ENCODE measurements at places on chromosomes 5 and 9.

DNA sequence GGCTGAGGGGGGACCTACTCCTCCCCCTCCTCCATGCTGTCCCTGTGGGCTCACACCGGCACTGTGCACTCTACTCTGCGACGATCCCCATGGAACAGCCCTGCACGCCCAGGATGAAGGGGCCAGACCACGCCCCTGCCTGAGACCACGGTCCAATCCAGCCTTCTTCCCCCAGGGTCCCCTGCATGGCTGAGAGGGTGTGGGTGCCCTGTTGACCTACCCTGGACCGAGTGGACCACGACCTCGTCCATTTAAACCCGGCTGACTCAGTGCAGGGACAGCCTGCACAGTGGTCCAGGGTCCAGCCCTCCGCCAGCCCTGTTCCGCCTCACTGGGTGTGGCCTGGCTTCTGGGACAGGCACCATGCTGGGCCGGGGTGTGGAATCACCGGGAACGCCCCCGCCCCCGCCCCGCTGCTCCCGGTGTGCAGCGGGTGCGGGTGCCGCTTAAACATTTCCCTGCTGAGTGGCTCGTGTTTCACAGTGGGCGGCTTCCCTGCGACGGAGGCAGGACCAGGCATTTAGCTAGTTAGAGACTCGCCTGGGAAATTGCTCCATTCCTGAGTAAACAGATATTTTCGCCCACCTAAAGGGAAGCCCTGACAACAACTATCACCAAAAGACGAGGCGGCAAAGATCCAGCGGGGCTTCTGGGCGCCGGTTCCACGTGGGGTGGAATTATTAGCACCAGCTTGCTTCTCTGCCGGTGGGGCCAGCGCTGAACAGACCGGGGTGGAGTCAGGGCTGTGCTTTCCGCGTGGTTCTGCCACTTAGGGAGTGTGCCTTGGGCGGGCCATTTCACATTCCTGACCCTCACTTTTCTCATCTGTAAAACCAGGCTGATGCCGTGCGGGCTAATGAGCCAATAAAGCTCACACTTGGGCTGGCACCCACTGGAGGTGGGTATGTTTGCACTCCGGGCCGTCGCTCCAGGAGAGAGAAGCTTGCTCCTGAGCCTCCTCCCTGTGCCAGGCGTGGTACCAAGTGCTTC is 22.6 kb downstream of the DBH start:
- DNase-seq: no peak

- DNase-seq: no peak
These were observed 317.4 kb downstream of the ARHGEF28 start for GRCh38 chr5:73943397-73943796.

DNA sequence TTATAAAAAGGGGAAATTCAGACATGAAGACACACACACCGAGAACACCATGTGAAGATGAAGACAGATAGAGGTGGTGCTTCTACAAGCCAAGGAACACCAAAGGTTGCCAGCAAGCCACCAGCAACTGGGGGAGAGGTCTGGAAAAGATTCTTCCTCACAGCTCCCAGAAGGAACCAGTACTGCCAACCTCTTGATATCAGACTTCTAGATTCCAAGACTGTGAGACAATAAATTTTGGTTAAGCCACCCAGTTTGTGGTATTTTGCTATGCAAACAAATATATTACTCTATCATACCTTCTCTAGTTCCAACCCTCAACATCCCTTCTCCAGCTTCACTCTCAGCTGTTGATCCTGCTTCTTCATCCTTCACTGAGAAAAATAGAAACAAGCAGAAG is 451.1 kb downstream of the EBF1 start:
- no peak for DNase-seq

DNA sequence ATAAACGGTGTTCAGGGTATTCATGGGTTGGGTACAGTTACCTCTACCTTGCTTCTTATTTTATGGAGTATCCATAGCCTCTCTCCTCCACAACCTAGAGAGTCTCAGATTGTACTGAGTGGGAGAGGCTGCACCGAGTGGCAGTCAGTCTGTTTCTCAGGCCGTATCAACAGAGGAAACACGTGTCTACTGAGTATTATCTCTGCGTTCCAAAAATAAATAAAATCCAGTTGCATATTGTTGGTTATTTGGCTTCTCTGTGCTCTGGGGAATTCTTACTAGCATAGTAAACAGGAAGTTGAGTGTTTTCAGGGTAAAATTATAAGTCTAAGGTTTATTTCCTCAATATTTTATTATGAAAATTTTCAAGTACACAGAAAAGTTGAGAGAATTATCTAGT is 231.0 kb downstream of the ARHGEF28 start:
- DNase-seq: no peak

GRCh38 chr5:79774855-79775237 is 85.2 kb downstream of the CMYA5 start:
- DNase-seq: no peak

DNA sequence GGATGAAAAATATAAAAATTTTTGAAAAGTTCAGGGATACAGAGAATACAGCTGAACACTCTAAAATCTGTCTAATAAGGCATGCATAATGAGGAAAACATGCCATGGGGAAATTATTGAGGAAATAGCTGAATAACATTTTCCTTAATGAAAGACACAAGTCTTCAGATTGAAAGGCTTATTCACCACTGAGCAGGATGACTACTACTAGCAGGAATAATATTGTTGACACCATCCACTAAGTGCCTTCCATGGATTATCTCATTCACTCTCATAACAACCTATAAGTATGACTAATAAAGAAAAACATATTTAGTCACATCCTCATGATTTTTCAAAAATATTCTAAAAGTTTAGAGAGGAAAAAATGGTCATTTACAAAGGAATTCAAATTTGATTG is 96.7 kb upstream of the FER start:
- no peak for DNase-seq

DNA sequence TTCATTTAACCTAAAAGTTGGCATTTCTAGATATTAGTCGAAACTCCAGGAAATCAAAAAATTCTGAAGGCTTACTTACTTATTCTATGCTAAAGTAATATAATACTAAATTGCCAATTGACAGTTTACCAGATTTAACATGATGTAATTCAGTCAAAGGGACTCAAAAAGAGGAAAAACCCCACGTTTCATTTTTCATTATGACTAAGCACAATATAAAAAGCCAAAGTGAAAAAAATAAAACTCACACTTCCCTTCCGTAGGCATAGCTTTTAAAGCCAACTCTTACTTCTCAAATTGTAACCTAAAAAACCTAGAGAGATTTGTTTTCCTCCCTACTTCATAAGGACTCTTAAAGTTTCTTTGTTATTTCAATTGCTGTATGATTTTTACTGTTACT is 146.6 kb downstream of the RAPGEF6 start:
- DNase-seq: no peak

DNA sequence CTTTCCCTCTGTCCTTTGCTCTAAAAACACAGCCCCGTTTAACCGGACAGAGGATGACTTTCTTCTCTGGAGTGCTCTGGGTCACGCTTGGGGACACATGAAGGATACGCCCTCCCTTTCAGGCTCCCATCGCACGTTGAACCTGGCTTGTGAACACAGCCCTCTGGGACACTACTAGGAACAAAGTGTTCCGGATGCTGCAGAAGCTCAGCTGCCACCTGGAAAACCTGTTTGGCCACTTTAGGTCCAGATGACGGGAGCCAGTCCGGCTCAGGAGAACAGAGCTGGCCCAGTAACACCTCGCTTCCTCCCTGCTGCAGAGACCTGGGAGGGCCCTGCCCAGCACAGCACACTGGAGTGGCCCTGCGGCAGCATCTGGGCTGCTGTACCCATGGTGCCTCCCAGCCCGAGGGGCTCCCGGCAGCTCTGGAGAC is 60.1 kb downstream of the GADD45G start:
- no peak for DNase-seq

GRCh38 chr5:107472620-107473064 is 198.1 kb downstream of the EFNA5 start:
- DNase-seq: no peak

DNA sequence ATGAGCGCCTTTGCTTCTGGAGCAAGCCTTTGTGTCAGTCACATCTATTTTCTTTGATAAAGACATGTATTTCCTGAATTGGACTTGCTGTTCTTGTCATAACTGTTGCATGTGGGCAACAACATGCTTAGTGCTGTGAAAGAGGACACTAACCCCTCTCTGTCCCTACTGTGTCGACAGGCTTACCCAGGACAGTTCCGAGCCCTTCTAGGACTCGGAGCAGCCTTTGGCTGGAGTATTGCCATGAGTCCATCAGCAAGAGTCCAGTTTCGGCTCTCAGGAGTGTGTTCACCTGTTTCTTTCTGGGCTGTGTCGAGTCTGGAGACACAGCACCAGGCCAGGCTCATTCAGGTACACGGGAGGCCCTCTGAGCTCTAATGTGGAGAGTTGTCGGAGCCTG is 36.1 kb upstream of the PHF2 start:
- no peak for DNase-seq

DNA sequence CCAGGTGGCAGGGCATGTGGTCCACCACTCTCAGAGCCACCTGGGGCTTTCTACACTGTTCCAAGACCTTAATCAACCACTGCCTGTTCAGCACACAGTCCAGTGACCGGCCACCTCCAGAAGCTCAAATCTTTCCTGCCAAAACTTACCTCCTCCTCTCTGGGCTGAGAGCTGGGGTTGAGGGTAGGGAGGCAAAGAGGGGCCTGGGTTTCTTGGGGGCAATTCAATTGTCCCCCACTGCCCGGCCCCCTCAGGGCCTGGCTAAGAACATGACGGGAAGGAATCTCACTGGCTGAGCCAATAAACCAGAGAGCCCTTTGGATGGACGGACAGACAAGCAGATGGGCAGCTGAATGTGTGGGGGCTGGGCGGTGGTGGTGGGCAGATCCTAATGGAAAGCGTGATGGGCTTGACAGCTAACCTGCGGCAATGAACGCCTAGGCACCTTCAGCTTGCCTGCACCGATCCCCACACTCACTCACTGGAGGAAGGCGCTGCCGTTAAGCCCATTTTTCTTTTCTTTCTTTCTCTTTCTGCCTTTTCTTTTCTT is 5.4 kb downstream of the NR5A1 start:
- DNase-seq: no peak

DNA sequence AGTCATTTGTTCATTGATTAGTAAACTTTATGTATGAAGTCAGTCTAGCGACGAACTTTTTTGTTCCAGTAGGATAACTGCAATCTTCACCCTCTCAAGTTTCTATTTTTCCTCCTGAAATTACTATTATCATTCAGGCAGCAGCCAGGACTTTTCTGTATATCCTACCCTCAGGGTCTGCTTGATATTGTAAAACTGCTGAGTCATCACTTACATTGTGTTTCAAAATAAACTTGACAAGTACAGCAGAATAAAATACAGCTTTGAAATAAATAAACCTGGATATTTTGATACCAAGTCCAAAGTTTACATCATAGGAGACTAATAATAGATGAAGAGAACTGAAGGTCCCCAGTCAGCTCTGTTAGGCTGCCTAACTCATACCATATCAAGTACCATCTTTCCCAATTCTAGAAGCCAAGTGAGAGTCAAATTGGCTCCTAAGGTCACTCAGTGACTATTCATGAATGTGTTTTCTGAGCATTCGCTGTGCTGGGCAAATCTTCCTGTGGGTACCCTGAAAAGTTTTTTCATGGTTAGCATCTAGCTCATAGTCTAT is 234.6 kb downstream of the PARP8 start:
- no peak for DNase-seq

Measured in activated CD8-positive, alpha-beta memory T cell treated with anti-CD3 and anti-CD28 coated beads for 1 hour (primary cell).